ENCODE measurements at places on chromosomes 16 and 17. TPM values are rescaled to one million over a fixed set of nuclear protein-coding genes. Genes with fewer than 3 reads are reported as not detected.
A peak's percentile ranks its signal among the peaks of the same experiment; 100 is the strongest.

The KRTAP2-3 gene
- total RNA-seq = not detected

The BBS2 gene
- total RNA-seq = 44.9 TPM

The ATP2A1 gene
- total RNA-seq = 3.3 TPM

The ADPRM gene
- 9.8 TPM for total RNA-seq

The MPO gene
- total RNA-seq = not detected

The EVI2A gene
- not detected for total RNA-seq

DNA sequence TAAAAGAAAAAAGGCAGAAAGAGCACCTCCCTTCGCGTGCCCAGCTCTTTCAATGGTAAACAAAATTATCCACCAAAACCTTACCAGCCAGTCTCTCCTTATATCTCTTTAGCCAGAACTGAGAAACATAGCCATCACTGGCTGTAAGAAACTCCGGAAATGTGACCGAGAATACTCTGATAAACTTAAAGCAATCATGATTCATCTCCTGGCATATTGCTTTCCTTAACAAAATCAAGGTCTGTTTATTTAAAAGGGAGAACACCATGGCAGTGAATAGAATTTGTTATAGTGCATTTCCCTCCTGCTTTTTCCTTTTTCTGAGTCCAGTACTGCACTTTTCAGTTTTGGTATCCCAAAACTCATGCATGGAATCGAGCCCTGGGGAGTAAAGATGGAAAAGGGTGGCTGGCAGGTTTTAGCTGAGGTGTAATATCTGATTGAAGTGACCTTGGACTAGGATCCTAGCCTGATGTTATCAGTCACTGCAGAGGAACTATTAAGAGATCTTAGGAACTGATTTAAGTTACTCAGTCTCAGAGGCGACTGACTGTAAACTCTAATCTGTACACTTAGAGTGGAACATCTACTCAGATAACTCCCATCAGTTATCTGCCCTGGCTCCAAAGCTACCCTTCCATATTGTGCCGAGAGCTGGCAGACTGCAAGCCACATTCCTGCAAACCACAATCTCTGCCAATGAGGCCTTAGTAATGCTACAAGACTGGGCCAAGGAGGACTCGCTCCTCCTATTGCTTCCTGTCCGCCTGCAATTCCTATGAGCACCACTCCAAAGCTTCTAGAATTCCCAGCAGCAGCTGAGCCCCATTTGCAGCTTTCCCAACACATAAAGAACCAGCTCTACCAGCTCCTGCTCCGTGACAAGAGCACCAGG lies 7.4 kb upstream of the COX10 start:
- no peak for DNase-seq

DNA sequence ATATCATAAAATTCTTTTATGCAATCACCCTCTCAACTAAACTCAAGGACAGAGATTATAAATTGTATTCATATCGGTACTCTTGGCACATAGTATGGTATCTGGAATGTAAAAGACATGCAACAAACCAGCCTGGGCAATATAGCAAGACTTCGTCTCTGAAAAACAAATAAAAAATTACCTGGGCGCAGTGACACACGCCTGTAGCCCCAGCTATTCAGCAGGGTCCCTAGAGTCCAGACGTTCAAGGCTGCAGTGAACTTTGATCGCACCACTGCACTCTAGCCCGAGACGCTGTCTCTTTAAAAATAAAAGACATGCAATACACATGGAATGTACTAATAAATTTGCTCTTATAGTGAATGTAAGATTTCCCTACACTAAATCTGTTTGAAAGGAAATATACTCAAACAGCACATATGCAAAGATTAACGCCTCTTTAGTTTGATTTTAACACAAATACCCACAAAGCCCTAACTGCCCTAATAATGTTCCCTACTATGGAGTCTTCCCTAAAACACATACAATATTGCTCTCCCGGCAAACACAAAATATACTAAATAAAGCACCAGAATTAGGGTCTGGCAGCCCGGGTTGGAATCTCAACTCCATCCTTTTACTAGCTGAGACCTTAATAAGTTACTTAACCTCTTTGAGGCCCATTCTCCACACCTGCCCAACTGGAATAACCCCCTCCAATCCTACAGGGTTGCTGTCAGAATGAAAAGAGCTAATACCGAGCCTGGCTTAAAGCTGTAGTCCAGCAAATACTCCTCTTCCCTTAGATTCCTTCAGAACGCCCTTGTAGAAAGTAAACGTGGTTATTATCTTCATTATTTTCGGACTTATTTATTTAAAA lies 1.2 kb downstream of the ABCA5 start:
- no peak for DNase-seq

DNA sequence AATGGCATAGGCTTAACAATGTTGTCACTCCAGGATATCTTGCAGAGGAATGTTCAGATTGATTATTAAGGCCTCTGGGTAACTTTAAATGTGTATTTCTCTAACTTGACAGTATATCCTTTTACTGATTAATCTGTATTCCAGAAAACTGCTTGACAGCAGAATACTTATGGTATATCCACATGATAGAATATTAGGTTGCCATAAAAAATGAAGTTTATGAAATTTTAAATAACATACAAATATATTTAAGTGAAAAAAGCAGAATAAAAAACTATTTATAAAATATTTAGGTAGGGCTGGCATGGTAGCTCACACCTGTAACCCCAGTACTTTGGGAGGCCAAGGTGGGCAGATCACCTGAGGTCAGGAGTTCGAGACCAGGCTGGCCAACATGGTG lies 106.7 kb downstream of the TRIM37 start:
- no peak for DNase-seq

DNA sequence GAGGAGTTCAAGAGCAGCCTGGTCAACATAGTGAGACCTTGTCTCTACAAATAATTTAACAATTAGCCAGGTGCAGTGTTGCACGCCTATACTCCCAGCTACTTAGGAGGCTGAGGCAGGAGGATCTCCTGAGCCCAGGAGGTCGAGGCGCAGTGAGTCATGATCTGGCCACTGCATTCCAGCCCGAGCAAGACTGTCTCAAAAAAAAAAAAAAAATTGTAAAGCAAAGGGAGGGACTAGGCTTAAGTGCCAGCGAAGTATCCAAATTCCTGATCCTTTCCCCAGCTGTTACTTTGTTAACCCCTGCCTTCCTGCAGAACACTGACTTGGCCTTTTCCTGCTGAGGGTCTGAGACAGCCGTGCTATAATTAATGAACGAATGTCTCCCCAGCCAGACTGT lies 2.7 kb downstream of the GDPD3 start:
- no peak for DNase-seq

DNA sequence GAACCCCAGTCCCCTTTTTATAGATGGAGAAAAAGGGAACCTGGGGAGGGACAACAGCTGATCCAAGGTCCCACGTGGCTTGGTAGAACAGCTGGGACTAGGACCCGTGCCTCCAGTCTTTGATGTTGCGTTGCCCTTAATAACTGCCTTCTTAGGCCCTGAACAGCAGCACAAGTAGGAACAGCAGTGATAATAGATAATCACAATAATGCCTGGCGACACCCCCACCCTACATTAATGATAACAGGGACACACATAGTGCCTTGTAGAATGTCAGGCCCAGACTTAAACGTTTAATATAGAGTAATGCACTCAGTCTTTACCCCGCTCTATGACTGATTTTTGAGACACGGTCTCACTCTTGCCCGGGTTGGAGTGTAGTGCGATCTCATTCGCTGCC lies 96.4 kb downstream of the ABCC6 start:
- no peak for DNase-seq

GRCh38 chr16:50329446-50330189 lies 39.2 kb downstream of the BRD7 start:
- no peak for DNase-seq

DNA sequence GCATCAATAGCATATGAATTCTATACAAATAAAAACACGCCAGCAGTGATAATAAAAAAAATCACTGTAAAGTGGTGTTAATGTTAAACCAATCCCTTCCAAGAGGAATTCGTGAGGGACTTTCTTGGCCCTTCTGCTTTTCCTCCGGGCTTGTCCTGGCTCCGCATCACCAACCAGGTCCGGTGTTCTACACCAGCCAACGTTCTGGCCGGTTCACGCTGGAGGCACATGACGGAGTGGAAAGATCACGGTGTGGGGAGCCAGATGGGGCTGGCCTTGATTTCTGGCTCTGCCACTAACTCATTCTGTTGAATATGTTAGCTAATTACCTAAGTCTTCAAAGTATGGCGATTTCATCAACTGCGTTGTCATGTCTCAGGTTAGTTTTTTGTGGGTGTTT lies 1.4 kb upstream of the KRTAP29-1 start:
- DNase-seq = no peak

- DNase-seq = no peak
Observed at GRCh38 chr17:64003526-64004121, 5.5 kb downstream of the PRR29 start.

- DNase-seq = no peak
Observed at GRCh38 chr16:19717314-19717713, 713 bp downstream of the KNOP1 start.

- DNase-seq = no peak
Observed at GRCh38 chr17:82213251-82214011, 789 bp upstream of the CCDC57 start.

- DNase-seq = no peak
Observed at GRCh38 chr16:88646345-88647034, 4.4 kb downstream of the CYBA start.

DNA sequence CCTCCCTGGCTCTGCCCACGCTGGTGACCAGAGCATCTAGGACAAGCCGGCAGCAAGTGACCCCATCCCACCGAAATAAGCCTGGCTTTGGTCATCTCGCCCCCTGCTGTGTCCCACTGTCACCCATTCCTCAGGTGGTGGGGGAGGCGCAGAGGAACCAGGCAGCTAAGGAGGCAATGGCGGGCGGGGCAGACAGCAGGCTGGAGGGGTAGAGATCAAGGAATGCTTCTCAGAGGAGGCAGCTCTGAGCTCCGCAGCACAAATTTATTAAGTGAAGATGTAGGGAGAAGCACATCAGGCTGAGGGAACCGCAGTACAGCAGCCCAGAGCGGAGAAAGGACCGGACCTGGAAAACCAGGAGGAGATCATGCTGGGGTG lies 7.5 kb upstream of the KREMEN2 start:
- DNase-seq = no peak

GRCh38 chr17:34051046-34051445 lies 204.0 kb upstream of the CCL2 start:
- no peak for DNase-seq

GRCh38 chr17:58476812-58477211 lies 11.4 kb downstream of the HSF5 start:
- DNase-seq = no peak

GRCh38 chr17:39547713-39548478 lies 59.8 kb downstream of the NEUROD2 start:
- DNase-seq = peak; percentile 81

- DNase-seq = no peak
Observed at GRCh38 chr16:84501077-84501735, 3.3 kb downstream of the MEAK7 start.

All from neural crest cell (in vitro differentiated cells).